WTC11 (cell line): ENCODE measurements at places on chromosomes 5 and 9. TPM values are rescaled to one million over a fixed set of nuclear protein-coding genes. Genes with fewer than 3 reads are reported as not detected.

DNA sequence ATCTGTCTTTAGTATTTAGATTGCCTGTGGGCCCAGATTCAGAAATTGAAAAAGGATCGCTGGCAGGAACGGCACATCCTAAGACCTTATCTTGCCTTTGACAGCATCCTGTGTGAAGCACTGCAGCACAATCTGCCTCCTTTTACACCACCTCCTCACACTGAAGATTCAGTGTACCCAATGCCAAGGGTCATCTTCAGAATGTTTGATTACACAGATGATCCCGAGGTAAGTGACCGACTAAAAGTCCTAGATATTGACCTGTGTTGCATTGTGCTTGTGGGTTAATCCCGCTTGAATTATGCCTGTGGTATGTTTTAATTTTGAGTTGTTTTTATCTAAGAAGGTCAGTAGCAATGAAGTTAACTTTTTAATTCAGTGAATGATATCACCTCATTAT lies 14.4 kb downstream of the NCBP1 start:
- DNase-seq = no peak

DNA sequence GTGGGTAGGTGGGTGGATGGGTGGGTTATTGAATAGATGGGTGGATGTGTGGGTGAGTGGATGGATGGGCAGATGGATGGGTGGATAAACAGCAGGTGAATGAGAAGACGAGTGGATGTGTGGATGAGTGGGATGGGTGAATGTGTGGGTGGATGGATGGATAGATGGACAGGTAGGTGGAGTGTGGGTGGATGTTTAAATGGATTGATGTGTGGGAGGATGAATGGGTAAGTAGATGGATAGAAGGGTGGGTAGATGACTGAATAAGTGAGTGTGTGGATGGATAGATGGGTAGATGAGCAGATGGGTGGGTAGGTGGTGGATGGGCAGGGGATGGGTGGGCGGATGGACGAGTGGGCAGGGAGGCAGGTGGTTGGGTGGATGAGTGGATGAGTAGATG lies 397.6 kb upstream of the IRX4 start:
- no peak for DNase-seq

Gene PSAT1
- 169 to 240 TPM (median 173 TPM) in 3 replicates for total RNA-seq

DNA sequence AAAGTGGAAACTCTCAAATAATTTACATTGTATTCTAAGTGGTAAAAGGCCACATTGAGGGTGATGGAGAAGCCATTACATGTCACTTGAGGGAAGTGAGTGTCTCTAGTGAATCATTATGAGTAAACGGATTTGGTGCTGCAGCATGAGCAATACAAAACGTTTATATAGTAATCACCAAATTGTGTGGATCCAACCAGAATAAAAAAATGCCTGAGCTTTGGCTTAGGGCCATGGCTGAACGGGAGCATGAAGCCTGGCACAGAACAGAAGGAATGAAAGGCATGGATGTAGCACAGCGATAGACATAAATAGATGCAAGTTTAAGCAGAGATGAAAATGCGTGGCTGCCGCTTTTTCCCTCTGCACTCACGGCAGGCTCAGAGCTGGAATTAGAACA lies 58.3 kb downstream of the PTTG1 start:
- DNase-seq = no peak

GRCh38 chr9:14395317-14396082 lies 81.6 kb upstream of the NFIB start:
- DNase-seq = no peak

Gene LCN10
- 2.4 to 3.7 TPM (median 3.3 TPM) in 3 replicates for total RNA-seq
